ENCODE measurements at places on chromosomes 3 and 15.

DNA sequence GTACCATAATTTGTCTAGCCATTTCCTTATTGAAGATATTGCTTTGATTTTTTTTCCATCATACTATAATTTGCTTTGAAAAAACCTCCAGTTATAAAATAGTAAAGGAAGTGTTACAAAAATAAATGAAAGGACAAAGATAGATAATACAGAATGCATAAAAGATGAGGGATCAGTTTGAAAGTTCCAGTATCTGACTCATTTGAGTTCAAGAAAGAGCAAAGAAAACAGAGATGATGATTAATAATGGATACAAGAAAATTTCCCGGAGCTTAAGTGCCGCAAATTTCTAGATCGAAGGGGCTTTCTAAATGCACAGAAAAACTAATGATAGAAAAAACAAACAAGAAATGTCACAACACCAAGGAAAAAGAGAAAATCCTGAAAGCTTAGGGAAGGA lies 4.3 kb downstream of the WDR48 start:
- no peak for DNase-seq

DNA sequence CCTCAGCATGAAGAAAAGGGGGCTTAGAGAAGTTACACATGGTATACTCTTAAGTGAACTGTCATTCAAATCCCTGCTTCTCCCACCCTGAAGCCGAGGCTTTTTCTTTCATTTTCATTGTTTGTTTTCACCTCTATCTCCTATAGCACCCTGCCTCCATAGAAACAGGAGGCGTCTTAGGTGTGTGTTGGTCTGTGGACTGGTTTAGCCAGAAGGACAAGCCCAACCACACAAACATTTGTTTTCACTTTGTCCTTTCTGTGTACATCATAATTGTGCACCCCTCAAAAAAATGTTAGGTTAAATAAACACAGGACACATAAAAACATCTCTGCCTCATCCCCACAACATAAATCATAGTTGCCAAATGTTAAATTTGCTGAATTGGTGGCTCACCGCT lies 73.3 kb upstream of the UBE2E2 start:
- DNase-seq: no peak

- DNase-seq: no peak
Measured at GRCh38 chr15:67745073-67746006, 80.0 kb upstream of the SKOR1 start.

- no peak for DNase-seq
Measured at GRCh38 chr3:56885453-56885852, 83.7 kb upstream of the ARHGEF3 start.

GRCh38 chr3:25007974-25008658 lies 419.9 kb upstream of the RARB start:
- no peak for DNase-seq

- no peak for DNase-seq
Measured at GRCh38 chr3:44050101-44050500, 191.6 kb upstream of the TOPAZ1 start.

DNA sequence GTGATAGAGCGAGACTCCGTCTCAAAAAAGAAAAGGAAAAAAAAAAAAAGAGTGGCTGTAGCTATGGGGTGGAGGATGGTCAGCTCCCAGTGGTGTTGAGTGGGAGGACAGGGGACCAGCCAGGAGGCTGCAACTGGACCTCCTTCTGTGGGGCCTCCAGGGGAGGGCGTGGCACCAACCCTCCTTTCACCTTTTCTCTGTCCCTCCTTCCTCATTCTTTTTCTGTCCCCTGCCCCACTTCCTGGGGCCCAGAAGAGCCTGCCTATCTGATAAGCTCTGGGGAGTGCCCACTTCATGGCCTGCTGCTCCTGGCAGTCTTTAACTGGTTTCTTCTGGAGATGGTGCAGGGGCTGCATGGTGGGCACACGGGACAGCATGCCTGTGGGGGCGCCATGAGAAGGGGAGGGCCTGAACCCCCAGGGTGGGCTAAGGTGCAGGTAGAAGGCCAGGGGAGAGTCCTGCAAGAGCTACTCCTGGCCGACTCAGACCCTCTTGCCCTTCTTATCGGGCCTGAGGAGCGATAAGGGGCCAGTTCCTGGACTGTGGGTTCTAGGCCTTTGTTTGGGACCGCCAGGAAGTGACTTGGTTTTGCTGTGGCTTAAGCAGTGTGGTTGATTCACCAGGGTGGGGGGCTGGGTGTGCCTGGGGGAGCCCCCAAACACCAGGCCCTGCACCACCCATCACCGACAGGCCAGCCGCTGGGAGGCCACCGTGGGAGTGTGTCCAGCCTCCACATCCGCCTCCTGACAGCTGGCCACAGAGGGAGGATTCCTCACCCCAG lies 49.4 kb upstream of the FLNB start:
- DNase-seq: no peak

DNA sequence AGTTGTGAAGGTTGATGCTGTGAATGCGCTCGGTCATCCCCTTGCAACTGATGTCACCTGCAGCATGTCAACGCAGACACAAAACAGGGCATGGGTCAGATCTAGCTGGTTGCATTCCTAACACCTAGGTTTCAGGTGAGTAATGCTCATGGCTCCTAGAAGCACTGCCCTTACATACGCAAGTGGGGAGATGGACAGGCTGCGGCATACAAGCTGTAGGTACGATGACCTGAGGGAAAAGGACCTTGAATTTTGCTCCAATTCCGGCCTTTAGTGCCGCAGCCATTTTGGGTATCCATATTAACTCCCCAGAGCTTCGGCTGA lies 58.0 kb downstream of the TIGIT start:
- no peak for DNase-seq

DNA sequence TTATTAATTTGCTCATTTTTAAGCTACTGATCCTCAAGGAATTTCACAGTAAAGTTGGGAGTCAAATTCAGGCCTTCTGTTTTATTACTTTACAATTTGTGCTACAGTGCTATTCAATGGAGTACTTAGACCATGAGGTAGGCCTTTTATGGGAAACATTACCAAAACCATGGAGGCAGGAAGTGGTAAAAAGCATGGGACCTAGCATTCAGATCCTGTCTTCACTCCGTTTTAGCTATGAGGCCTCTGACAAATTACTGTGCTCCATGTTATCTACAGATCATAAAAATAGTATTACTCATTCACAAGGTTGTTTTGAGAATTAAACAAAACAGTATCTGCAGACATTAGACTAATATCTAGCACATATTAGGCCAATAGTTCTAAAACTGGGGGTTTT lies 140.6 kb upstream of the SLITRK3 start:
- no peak for DNase-seq

DNA sequence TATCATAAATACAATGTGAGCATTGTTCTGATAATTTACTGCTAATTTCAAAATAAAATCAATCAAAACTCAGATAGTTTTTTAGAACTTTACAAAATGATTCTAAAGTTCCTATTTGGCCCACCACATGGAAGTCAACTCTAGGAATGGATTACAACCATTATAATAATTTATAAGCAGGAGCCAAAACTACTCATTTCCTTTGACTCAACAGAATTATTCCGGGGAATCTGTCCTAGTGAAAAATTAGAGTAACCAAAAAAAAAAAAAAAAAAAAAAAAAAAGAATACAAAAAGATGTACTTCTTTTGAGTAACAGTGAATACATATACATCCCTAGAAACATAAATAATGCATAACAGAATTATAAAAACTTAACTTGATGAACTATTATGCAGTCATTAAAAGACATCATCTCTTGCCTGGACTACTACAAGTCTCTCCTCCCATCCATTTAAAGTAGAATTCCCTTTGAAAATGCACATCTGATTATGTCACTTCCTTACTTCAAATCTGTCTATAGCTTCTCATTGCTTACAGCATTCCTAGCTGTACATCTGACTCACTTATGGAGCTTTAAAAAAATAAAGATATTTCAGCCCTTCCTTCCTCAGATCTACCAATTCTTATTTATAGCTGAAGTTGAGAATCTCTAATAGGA lies 43.4 kb downstream of the HDGFL3 start:
- DNase-seq: no peak

- no peak for DNase-seq
Measured at GRCh38 chr3:140292684-140293083, 357.7 kb downstream of the CLSTN2 start.

GRCh38 chr15:40759961-40760360 lies 3.9 kb upstream of the GCHFR start:
- DNase-seq: no peak

GRCh38 chr3:25448750-25449692 lies 21.0 kb downstream of the RARB start:
- DNase-seq: no peak

GRCh38 chr15:68637767-68638404 lies 59.1 kb downstream of the CORO2B start:
- DNase-seq: no peak
